Breast epithelium (tissue), 4 donors: ENCODE measurements at places on chromosomes 1 and 21. TPM values are rescaled to one million over a fixed set of nuclear protein-coding genes. Genes with fewer than 3 reads are reported as not detected.

- no peaks in the 10 kb centered on the region for H3K4me1 ChIP-seq
- H3K27me3 ChIP-seq: no peaks in the 10 kb centered on the region
- H3K27ac ChIP-seq: no peak overlapping the region
- no peaks in the 10 kb centered on the region for H3K36me3 ChIP-seq
Measured at GRCh38 chr1:193190096-193190744, 3.8 kb upstream of the B3GALT2 start.

The KCNN3 gene
- 1.6 TPM for total RNA-seq

- peaks cover 44% of the 10 kb centered on the region for H3K27me3 ChIP-seq
- no peaks in the 10 kb centered on the region for H3K36me3 ChIP-seq
- H3K27ac ChIP-seq: no peak overlapping the region
- H3K4me1 ChIP-seq: no peaks in the 10 kb centered on the region
- no peak for DNase-seq
Measured at GRCh38 chr1:13512472-13512871, 1.3 kb downstream of the LRRC38 start.

- H3K4me3 ChIP-seq: no peak overlapping the region
- H3K36me3 ChIP-seq: no peaks in the 10 kb centered on the region
- no peak overlapping the region for H3K27ac ChIP-seq
- no peaks in the 10 kb centered on the region for H3K4me1 ChIP-seq
- no peak for DNase-seq
- H3K27me3 ChIP-seq: no peaks in the 10 kb centered on the region
Measured at GRCh38 chr1:244368279-244368678, 83.4 kb downstream of the ADSS2 start.

GRCh38 chr1:248702714-248703113 lies at the start of gene OR14I1:
OR14I1 (minus strand) TSS chr1:248702766.
- no peaks in the 10 kb centered on the region for H3K27me3 ChIP-seq
- no peaks in the 10 kb centered on the region for H3K36me3 ChIP-seq
- H3K4me3 ChIP-seq: no peak within 1 kb of the TSS
- H3K4me1 ChIP-seq: no peaks in the 10 kb centered on the region

GRCh38 chr1:165675794-165676193 lies 22.6 kb downstream of the ALDH9A1 start:
- no peak overlapping the region for H3K27ac ChIP-seq
- H3K27me3 ChIP-seq: no peaks in the 10 kb centered on the region
- no peak overlapping the region for H3K4me3 ChIP-seq
- H3K36me3 ChIP-seq: no peaks in the 10 kb centered on the region

DNA sequence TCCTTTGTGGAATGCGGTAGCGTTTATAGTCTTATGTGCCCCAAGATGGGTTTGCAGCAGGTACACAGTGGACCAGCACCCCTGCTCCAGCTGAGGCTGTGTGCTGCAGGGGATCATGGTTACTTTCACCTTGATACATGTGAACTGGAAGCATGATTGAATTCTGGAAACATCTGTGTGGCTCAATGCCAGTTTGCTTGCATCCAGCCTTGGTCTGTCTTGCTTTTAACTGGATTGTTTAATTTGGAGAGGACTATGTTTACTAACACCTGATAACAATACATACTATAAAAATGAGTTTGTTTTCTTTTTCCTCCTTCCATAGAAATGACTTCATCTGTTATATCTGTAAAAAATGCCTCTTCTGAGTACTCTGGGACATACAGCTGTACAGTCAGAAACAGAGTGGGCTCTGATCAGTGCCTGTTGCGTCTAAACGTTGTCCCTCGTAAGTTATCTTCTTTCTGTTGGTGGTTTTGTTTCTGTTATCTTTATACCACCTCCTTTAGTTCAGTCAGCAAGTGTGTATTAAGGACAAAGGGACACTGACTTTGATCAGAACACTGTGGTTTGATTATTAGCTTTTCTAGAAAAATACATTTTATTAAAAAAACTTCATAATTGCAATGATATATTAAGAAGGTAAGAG lies 47.7 kb downstream of the CXADR start:
- DNase-seq: no peak
- H3K4me3 ChIP-seq: no peak overlapping the region
- no peaks in the 10 kb centered on the region for H3K27me3 ChIP-seq
- no peaks in the 10 kb centered on the region for H3K36me3 ChIP-seq

- H3K4me1 ChIP-seq: no peaks in the 10 kb centered on the region
- no peak overlapping the region for H3K27ac ChIP-seq
- H3K27me3 ChIP-seq: no peaks in the 10 kb centered on the region
- DNase-seq: no peak
Measured at GRCh38 chr1:198253668-198254067, 96.9 kb downstream of the NEK7 start.

DNA sequence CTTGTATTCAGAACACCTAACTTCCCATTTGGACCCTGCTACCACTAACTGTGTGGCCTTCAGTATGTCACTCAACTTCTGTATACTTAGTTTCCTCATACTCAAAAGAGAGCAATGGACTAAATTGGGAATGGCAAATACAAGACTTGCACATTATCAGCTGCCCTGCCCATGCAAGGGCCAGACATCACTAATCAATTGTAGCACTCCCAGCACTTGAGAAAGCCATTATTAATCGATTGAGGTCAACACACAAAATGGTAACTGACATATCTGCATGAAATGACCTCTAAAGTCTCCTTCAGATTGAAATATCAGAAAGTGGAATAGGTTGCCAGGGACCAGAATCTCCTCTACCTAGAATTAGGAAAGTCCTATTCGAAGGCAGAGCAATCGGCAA lies 59.2 kb downstream of the MT1HL1 start:
- no peaks in the 10 kb centered on the region for H3K4me1 ChIP-seq
- no peak overlapping the region for H3K27ac ChIP-seq
- no peaks in the 10 kb centered on the region for H3K27me3 ChIP-seq
- no peak for DNase-seq
- H3K4me3 ChIP-seq: no peak overlapping the region
- no peaks in the 10 kb centered on the region for H3K36me3 ChIP-seq

The ST6GALNAC5 gene
- 0.48 TPM for total RNA-seq

GRCh38 chr1:40059338-40059959 lies 18.9 kb downstream of the CAP1 start:
- peaks cover 3% of the 10 kb centered on the region for H3K36me3 ChIP-seq
- no peak overlapping the region for H3K4me3 ChIP-seq
- H3K27ac ChIP-seq: peak overlapping the region; percentile 35
- no peak for DNase-seq

The COL8A2 gene
- total RNA-seq: 11.1 TPM
